Myocyte (in vitro differentiated cells): ENCODE measurements at places on chromosomes 11 and 22. TPM values are rescaled to one million over a fixed set of nuclear protein-coding genes. Genes with fewer than 3 reads are reported as not detected.

DNA sequence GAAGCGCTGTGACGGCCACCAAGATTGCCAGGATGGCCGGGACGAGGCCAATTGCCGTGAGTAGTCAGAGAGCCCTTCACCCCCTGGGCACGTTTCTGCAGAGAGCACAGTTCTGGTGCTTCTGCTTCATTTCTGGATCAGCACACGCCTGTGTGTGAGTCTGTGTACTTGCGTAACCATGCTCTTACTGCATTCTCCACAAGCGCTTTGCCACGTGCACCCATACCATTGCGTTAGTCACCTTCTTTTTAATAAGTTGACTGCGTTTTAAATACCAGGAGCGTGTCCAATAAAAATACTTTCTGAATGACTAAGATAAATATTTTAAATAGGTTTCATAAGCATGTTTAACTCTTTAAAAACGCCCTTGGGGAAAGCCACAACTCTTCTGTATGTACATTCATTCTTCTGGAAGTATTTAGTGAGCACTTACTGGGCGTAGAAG, 143.0 kb upstream of the SORL1-AS1 start:
- peak; percentile 60 for DNase-seq

Gene BATF2
- 0.21 and 1.2 TPM in 2 replicates for total RNA-seq

DNA sequence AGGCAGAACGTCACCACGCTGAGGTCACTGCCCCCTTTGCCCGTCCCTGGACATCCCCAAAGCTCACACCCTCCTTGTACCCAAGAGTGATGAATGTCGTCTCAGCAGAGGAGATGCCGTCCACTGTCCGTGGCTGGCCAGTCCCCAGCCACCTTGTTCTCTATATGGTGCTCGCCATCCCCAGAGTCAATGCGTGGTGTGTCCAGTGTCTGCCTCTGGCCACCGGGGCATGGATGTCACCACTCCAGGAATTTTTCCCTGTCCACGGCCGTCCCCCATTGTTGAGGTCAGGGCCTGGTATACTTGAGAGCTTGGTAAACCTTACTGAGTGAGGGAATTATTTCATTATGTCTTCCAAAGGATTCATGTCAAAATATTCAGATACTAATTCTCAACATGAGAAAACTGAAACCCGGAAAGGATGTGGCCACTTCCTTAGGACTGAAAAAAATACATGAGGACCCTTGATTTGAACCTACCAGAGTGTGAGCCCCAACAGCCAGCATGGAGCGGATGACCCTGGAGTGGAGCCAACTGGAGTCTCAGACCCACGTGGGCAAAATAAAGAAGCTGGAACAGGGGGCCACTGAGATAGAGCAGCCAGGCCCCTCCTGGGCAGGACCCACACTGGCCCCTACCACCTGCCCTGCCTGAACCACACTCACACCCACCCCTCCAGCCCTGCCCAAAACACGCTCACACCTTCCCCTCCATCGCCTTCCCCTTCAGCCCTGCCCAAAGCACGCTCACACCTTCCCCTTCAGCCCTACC, 376.4 kb downstream of the BRD1 start:
- DNase-seq, result no peak

DNA sequence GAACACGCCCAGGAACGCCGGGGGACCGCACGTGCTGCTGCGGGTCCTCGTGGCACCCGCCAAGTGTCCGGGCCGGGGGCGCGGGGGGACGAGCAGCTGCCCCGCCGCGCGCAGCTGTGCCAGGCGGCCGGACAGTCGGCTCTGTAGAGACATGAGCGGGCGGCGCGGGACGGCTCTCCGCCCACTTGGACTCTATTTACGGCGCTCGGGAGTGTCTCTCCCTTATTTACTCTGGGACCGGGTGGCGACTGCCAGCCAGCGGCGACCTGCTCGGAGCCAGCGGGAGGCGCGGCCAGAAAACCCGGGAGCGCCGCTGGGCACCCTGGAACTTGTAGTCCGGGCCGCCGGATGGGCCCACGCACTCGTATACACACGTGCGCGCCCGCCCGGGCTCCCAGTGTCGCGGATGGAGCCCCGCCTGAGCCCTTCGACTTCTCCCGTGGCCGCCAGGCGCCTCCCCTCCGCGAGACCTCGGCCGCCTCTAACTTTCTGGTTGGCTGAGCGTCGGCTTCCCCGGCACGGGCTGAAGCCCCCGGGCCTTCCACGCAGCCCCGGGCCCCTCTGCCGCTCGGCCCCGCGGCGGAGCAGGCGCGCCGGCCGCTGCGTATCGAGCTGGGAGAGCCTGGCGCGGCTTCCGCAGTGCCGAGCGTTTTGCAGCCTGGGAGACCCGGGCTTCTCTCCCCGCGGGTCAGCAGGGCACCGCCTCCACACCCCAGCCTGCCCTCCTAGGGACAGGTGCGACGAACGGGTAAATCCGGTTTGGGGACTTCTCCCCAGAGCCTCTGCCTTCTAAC, at the start of gene MACROD1:
MACROD1 (minus strand) TSS at position 272 of the 794 bp plus-strand sequence; CDS start at position 153, 119 bp downstream.
- DNase-seq, result peak; percentile 95

- no peak for DNase-seq
Measured at GRCh38 chr11:1743585-1744136, 6.7 kb downstream of the IFITM10 start.

Gene IL18
- not detected in 2 replicates for total RNA-seq

Gene NTM
- 41.5 and 49.2 TPM in 2 replicates for total RNA-seq

DNA sequence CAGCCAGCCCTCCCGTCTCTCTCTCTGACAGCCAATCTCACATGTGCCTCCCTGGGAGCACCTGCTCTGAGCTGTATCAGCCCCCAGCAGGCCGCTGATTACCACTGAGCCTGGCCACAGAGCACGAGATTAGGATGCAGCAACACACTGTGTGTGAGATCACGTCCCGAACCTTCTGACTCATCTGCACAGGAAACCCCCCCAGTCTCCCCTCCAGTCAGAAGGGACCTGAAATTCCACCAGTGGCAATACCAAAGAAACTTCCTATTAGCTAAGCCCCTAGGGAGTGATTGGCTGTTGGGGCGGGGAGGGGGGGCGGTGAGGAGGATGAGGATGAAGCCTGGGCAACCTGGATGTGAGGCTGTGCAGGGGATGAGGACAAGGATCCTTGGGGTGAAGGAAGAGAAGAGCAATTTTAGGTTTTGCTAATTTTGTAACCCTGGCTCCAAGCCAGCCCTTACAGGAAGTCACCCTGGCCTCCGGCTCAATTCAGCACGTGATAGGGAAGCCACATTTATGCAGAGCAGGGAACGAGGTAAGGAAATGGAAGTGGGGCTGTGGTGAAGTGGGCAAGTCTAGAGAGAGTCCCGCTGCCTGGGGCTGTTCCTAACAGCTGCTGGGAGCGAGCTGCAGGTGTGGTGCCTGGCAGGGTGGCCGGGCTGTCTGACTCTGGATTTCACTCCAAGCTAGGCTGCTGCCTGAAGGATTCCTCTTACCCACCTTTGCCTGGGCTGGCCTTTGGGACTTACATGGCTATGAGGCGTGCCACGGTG, 1.9 kb downstream of the SLC43A3 start:
- DNase-seq, result peak; percentile 93

- DNase-seq, result no peak
Measured at GRCh38 chr22:44272401-44272771, 40.4 kb downstream of the SHISAL1 start.

DNA sequence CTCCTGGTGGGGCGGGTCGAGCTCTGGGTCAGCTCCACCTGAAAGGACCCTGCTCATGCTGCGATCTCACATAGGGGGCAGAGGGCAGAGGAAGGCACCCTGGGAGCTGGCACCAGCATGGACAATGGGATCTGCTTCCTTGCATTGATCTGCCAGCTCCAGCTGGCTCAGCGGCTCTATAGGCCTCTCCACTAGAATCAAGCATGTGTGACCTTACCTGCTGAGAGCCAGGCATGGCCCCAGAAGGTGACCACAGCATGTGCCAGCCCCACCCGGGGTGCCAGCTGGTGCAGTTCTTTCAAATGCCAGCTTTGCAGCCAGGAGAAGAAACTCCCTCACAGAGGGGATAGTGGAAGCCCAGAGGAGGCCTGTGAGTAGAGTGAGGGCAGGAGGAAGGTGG, 22.0 kb upstream of the KLHL35 start:
- DNase-seq, result no peak

DNA sequence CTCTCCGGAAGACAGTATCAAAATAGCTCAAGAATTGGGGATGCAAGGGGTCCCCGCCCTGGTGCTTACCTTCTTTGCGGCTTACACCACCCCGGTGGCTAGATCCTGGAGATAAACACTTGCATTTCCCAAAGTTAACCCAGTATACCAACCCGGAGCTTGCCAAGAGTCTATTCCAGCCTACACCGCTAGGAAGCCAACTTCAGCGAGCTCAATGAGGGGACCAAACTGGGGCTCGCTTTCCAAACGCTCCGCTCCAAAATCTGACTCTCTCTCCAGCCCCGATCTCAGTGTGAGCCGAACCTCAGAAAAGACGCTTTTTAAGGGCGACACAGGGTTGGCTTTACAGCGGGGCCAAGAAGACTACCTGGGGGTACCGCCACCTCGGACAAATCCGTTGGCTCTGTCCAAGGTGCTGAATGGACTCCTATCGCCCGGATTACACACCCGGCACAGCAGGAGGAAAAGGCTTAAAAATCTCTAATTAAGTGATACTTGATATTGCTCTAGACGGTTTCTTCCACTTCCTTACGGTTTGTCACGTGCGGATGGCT, 20.1 kb upstream of the BDNF start:
- DNase-seq, result peak; percentile 71

GRCh38 chr11:47587723-47588326, 1.3 kb downstream of the FAM180B start:
- peak; percentile 86 for DNase-seq

DNA sequence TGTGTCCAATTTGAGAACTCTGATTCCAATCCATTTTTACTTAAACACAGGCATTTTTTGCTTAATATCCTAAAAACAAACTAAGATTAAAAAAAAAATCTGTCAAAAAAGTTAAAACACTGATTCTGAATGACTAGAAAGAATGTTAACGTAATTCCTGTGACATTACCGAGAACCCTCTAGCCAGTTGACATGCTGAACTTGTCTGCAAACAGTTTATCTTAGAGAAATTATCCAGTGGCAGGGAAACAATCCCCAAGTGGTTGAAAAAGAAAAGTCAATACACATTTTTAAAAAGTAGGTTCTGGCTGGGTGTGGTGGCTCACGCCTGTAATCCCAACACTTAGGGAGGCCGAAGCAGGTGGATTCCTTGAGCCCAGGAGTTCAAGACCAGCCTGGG, 11.6 kb downstream of the KMT5B start:
- DNase-seq, result no peak

Gene TPCN2
- total RNA-seq, result 1.8 and 5.6 TPM in 2 replicates

- DNase-seq, result peak; percentile 12
Measured at GRCh38 chr22:50008151-50009040, 4.2 kb downstream of the IL17REL start.

GRCh38 chr11:130124096-130124495, 35.5 kb upstream of the ST14 start:
- peak; percentile 77 for DNase-seq

DNA sequence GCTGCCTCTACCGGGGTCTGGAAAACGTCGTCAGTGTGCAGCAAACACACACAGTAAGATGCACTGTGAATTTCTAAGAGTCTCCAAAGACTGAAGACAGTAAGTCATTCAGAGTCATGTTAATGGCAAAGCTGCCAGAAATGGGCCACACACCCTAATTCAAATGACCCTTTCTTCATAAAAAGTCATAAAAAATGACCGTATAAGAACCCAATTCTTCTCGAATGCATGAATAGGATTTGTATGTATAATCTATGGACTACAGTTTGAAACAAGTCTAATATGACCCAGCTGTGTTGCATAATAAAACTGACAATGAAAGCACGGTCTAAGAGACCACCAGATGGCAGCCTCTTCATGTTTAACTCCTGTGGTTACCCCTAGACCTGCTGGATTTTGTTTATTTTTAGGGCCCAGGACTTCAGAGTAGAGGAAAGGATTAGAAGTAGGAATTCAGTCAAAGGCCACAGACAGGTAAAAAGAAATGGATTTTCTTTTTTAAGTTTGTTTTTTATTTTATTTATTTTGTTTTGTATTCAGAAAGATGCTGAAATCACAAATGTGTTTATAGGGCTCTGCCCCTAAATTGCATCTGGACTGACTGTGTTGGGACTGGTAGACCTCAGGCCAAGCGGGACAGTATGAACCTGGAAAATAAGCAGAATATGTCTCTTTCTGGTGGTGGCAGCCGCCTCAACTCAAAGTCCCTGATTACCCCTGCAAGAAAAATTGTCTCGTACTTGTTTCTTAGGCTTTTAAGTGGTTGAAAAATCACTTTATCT, 32.1 kb upstream of the SLC5A12 start:
- DNase-seq, result peak; percentile 73

GRCh38 chr11:76209375-76209972, 3.2 kb upstream of the WNT11 start:
- DNase-seq, result no peak

- peak; percentile 60 for DNase-seq
Measured at GRCh38 chr11:44648109-44648508, 78.7 kb upstream of the TSPAN18 start.

Gene ADORA2A
- total RNA-seq, result 1.1 and 6.4 TPM in 2 replicates

Gene INS
- not detected in 2 replicates for total RNA-seq

Gene SLC22A12
- not detected in 2 replicates for total RNA-seq

DNA sequence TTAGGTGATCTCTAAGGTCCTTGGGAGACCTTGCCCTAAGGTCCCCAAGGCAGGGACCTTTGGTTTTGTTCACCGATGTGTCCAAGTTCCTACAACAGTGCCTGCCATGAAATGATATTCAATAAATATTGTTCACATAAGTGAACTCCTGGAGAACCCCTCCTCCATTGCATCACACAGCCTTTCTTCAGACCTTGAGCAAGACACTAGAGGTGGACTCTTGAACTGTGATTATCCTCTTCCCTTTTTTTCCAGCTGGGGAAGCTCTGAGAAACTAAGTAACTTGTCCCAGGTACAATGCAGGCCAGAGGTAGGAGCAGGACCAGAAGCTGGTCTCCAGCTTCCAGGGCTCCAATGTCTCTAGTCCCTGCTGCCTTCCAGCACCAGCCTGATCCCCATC, 76.6 kb upstream of the LMO1 start:
- DNase-seq, result no peak

- peak; percentile 48 for DNase-seq
Measured at GRCh38 chr11:77386178-77386577, 84.7 kb upstream of the GDPD4 start.

Gene NAALAD2
- 0.16 TPM in 1 of 2 replicates, not detected in the other for total RNA-seq

DNA sequence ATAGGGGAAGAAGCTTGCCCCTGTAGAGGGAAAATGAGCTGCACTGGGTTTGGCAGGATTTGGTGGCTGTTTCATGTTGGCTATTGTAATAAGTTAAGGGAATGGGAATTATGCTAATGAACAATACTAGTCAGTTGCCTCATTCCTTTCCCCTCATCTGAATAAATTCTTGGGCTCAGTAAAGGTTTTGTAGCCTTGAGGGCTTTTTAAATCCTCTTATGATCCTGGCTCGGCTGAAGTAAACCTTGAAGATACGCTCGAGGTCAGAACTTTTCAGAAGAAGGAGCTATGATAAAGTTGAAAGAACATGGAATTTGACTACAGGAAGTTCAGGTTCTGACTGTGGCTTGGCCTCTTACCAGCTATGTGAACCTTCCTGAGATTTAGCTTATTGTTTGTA, 448.7 kb downstream of the RAB38 start:
- no peak for DNase-seq

Gene SMTNL1
- total RNA-seq, result 0.16 and 0.21 TPM in 2 replicates

Gene NECTIN1
- 3.4 and 4.0 TPM in 2 replicates for total RNA-seq
